ENCODE measurements at places on chromosomes 11 and 22.

- no peak for DNase-seq
Measured at GRCh38 chr11:132646890-132647289, 885.4 kb downstream of the OPCML start.

DNA sequence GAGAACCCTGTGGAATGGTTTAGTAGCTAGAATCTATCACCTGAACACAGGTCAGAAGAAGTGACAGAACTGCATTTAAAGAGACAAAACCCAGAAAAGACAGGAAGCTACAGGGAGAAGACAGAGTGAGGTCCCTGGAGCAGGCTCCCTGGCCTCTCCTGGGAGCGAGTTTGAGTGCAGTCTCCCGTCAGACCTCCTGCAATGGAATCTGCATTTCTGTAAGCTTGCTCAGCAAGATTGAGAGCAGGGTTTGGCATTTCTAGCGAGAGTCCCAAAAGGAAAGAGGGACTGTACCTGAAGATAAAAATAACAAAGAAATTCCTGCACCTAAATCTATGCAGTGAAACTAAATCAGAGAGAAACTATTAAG lies 74.2 kb downstream of the MORC2 start:
- no peak for DNase-seq

- DNase-seq, result no peak
Measured at GRCh38 chr11:45158210-45158731, 11.8 kb downstream of the PRDM11 start.

GRCh38 chr11:102685338-102685737 lies 20.2 kb downstream of the MMP27 start:
- no peak for DNase-seq

- peak; percentile 12 for DNase-seq
Measured at GRCh38 chr11:61756452-61757212, 4.2 kb downstream of the MYRF start.

DNA sequence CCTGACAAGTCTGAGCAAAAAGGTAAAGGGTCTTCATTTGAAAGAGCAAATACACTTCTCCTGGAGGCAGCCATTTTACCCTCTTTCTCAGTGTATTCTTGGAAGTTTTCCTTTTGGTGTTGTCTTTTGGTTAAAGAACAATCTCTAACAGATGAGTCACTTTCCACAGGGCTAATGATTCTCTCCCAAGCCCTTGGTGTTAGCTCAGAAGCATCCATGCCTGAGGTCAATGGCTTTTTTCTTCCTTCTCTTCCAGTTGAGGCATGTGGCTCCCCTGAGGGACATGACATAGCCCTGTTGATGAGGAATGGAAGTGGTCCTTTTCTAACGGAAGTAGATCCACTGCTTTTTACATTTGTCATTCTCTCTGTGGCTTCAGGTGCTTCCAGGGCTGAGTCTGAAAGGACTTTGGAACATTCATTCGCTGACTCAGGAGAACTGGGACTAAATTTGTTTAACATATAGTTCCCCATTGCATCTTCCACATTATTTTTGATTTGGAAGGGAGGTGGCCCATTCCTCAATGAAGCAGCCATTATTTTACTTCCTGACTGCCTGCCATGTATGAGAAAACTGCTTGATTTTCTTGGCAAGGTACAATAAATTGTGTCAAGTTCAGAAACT lies 13.8 kb upstream of the POGLUT3 start:
- no peak for DNase-seq
